ENCODE measurements at places on chromosomes 3 and 15.

- no peak for DNase-seq
Measured at GRCh38 chr3:45253316-45253715, 27.2 kb upstream of the TMEM158 start.

DNA sequence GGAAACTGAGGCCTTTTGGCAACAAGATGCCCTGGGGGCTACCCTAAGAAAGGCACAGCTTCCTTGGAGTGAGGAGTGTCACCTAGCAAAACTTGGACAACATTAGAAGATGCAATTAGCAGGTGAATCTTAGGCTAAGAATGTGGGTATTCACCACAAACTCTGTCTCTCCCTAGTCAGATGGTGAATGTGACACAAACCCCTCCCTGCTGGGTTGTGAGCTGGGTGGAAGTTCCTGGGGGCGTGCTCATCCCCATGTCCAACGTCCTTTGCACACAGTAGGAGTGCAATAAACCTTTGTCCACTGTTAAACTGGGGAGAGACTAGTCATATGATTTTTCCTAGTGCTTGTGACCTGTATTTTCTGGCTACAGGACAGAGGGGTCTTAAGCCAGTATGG lies 67.1 kb upstream of the SH3GL3 start:
- DNase-seq = no peak

GRCh38 chr15:98955961-98956723 lies 51.5 kb downstream of the PGPEP1L start:
- DNase-seq = no peak

DNA sequence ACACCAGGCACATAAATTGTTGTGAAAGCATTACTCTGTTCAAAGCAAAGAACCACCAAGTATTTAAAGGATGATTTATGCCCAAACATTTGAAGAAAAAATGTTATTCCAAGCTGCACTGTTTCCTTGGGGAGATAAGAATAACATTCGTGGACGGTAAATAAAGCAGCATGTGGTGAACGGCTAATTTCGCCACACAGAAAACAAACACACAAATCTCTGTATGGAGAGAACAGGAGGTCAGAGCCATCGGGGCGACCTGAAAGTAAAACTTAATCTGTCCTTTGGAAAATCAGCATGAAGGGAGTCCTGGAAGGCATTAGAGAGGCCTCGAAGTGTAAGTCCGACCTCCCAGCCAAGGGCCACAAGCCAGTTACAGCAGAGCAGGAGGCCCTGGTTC lies 27.1 kb upstream of the GABRG3 start:
- no peak for DNase-seq

DNA sequence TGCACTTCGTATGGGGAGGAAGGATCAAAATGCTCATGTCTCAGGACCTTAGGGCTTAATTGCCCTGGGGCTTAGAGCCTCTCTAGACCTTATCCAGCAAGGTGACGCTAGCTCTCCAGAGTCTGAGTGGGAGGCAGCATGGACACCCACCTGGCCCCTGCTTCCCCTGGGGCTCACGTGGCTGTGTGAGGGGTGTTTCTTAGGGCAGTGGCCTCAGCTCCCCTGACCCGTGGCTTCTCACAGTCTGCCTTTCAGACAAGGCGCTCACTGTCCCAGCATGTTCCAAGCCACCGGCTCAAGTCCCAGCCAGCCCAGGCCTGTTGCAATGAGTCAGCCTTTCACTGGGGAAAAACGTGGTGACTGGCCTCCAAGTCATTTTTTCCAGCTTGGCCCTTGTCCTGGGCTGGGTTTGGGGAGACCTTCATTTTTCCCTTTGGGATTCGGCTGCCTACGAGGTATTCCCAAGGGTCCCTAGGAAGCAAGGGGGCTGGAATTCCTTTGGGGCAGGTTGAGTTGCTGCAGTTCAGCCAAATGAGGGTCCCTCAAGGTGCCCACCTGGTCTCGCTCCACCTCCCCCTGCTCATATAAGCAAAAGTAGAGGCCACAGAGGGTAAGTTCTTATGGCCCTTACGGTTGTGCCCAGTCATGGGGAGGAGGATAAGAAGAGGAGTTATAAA lies 15.7 kb downstream of the BHLHE40 start:
- no peak for DNase-seq

- no peak for DNase-seq
Measured at GRCh38 chr3:147654827-147655226, 245.7 kb downstream of the ZIC1 start.

GRCh38 chr3:143271136-143271535 lies 151.6 kb downstream of the CHST2 start:
- DNase-seq = no peak

- DNase-seq = no peak
Measured at GRCh38 chr15:95713324-95713723, 617.2 kb upstream of the NR2F2 start.

- DNase-seq = no peak
Measured at GRCh38 chr3:156298014-156298413, 177.6 kb downstream of the KCNAB1 start.

DNA sequence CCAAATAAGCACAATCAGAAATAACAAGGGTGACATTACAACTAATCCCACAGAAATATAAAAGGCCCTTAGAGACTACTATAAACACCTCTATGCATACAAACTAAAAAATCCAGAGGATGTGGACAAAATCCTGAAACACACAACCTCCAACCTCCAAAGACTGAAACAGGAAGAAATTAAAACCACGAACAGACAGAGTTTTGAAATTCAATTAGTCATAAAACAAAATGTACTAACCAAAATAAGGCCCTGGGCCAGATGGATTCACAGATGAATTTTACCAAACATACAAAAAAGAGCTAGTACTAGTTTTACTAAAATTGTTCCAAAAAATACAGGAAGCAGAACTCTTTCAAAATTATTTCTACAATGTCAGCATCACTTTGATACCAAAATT lies 1043.6 kb downstream of the DIPK2A start:
- DNase-seq = no peak

DNA sequence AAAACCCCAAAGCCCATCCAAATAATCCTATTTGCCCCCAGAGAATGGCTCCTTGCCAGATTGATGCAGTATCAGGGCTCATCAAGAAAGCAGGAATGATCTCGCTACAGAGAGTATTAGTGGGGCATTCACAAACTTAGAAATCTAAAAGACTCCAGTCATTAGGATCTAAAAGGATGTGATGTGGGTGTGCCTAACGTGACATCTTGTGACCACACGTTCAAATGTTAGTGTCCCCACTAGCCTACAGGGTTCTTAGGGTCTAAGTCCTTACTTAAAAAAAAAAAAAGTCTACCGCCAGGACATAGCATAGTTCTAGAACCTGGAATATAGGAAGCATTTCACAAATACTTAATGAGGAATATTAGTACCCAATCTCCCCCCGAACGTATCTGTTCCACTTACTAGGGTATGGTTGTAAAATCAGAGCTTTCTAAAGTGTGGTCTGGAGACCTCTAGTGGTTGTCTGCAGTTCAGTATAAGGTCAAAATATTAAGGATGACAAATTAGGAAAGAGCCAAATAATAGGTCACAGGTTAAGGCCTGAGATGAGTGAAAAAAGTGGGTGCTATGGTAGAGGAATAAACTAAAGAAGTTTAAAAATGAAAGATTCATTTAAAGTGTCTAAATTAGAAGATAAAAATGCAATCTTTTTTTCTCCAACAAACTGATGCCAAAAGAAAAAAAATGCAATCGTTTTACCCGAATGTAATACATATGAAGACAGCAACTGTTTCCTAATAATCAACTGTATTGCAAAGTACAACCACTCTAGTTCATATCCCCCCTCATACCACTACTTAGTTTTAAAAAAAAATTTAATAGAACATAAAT lies 4.2 kb upstream of the CHRM5 start:
- DNase-seq = no peak

- DNase-seq = no peak
Measured at GRCh38 chr3:119597548-119598288, at the start of gene PLA1A. TSS of gene PLA1A (plus strand) at chr3:119597885. CDS start at chr3:119597914, 29 bp downstream.

GRCh38 chr3:73848173-73848906 lies 223.6 kb upstream of the PDZRN3 start:
- peak; percentile 20 for DNase-seq

DNA sequence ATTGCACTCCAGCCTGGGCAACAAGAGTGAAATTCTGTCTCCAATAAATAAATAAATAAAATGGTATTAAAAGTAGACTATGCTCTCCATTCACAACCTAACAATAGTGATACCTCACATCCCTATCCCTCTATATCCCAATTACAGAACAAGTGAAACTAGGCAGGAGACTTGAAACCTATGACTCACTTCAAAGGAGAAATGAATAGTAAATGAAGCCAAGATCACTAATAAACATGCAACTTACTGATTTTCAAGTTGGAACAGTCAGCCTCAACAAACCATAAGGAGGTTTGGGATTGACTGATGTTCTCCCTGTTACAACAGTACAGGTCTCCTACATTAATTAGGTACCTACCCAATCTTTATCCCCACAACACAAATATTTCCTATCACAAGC lies 103.4 kb downstream of the GSK3B start:
- DNase-seq = no peak

DNA sequence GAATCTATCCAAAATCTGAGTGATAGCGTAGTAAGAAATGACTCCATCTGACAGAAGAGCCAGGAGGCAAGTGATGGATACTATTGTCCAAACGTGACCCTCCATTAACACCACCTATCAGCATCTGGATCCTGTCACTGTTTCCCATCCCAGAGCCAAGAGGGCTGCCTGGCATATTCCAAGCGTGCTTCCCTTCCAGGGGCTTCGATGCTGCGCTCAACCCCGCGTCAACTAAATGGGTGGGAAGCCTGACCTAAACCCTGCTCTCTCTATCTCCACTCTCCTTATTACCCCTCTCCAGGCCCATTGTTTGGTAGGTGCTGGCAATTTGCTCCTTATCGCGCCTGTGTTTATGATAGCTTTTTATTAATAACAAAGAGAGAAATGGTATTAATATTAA lies 83.2 kb downstream of the NR2F2 start:
- DNase-seq = no peak

DNA sequence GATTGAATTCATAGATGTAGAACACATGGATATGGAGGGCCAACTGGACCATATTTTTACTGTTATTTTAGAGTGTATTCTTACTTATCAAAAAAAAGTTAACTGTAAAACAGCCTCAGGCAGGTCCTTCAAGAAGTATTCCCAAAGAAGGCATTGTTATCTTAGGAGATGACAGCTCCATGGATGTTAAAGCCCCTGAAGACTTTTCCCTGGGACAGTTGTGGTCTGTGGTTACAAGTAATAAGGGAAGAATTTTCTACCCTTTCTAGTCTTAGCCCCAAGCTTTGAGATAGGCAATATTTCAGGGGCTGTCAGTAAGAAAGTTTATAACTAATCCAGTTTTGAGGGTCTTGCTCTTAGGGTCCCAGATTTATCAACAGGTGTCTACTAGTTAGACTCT lies 62.5 kb downstream of the LRRC49 start:
- no peak for DNase-seq

- DNase-seq = no peak
Measured at GRCh38 chr3:66107855-66108254, 69.1 kb upstream of the MAGI1 start.

DNA sequence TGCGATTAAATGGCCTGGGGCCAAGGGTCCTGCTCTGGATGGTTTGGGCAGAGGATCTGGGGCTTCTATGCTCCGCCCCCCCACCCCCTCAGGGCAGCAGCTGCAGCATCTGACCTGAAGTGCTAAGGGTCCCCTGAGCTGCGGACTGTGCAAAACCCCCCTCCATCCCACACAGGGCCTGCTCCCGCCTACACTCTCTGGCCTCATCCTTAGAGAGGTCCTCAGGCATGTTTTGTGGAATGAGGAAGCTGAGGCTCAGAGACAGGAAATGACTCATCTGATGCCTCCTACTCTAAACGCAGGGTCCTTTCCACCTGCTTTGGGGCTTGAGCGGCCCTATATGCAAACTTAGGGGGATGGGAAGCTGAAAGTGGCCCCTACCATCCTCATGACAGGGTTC lies 59.5 kb upstream of the CTSH start:
- no peak for DNase-seq

- no peak for DNase-seq
Measured at GRCh38 chr3:29067007-29067406, 213.9 kb upstream of the RBMS3 start.

DNA sequence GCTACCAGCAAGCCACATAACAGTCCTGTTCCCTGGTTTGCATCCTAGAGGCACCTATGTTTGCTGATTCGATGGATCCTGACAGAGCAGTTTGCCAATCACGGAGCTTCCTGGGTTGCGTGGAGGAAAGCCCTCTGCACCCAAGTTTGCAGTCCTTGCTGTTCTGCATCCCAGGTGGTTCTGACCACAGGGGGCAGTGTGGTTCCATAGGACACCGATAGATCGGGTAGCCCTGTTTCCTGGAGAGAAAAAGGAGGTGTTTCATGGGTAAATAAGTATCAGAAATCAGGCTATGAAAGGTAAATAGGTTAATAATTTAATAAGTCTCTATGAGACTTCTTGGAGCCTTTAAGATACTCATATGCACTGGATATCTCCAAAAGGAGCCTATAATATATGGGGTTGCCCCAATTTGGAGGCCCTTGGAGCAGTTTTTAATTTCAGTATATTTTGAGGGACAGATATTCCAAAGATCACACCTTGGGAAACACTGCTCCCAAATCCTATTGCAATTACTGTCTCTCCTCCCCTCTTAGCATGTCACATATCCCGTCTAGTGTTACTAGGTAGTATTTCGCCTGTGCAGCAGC lies 194.6 kb upstream of the TPM1 start:
- peak; percentile 18 for DNase-seq

GRCh38 chr3:195395208-195395816 lies 47.5 kb downstream of the ACAP2 start:
- DNase-seq = no peak

GRCh38 chr3:69579306-69580041 lies 159.8 kb upstream of the MITF start:
- no peak for DNase-seq

DNA sequence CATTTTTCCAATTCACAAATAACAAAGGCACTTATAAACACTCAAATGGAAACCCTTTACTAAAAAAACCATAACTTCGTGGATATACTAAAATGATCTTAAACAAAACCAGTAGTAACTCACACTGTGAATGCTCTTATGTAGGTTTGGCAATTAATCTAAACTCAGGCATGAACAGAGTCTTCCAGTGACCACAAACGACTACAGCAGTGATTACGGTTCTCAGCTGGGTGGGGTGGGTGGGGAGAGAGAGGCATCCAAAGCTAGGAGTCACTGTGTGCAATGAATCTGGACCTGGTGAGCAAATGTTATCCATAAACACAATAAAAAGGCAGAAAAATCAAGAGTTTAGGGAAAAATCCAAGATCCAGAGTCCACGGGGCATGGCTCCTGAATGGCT lies 21.3 kb downstream of the SLC12A8 start:
- no peak for DNase-seq

DNA sequence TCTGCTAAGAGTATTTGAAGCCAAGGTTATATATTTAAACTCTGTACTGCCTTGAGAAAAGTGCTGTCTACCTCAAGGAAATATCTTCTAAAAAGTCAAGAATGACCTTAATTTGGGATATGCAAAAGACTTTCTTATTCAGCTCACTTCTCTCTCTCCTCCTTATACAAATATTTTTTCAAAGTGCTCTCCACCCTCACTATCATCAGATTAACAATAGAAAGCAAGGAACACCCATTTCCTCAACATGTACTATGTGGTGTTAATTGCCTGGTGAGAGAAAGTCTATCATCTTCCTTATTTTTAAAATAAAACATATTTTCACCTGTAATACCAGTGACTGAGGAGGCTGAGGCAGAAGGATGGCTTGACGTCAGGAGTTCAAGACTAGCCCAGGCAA lies 44.4 kb upstream of the RSL24D1 start:
- DNase-seq = no peak

- DNase-seq = no peak
Measured at GRCh38 chr3:16055606-16056211, 118.8 kb upstream of the GALNT15 start.

GRCh38 chr3:84082726-84083125 lies 876.1 kb upstream of the CADM2 start:
- DNase-seq = no peak
